ENCODE measurements at places on chromosomes 11 and 22. TPM values are rescaled to one million over a fixed set of nuclear protein-coding genes. Genes with fewer than 3 reads are reported as not detected.

C11orf86 gene
- not detected for total RNA-seq

DMC1 gene
- total RNA-seq: 1.8 TPM

IL17REL gene
- 0.17 TPM for total RNA-seq

INPP5J gene
- not detected for total RNA-seq

CREBZF gene
- 27.9 TPM for total RNA-seq

ZNF215 gene
- total RNA-seq: 0.70 TPM

POU2AF1 gene
- not detected for total RNA-seq

CHADL gene
- 1.1 TPM for total RNA-seq

SPON1 gene
- 0.17 TPM for total RNA-seq

PNPLA3 gene
- 2.7 TPM for total RNA-seq

NFRKB gene
- 33.4 TPM for total RNA-seq

All from dermis blood vessel endothelial cell (primary cell).